Activated T-cell treated with anti-CD3 and anti-CD28 coated beads for 1 hour (primary cell): ENCODE measurements at places on chromosomes 3 and 15.

- DNase-seq = no peak
Measured at GRCh38 chr15:60001610-60002527, 2.2 kb upstream of the FOXB1 start.

DNA sequence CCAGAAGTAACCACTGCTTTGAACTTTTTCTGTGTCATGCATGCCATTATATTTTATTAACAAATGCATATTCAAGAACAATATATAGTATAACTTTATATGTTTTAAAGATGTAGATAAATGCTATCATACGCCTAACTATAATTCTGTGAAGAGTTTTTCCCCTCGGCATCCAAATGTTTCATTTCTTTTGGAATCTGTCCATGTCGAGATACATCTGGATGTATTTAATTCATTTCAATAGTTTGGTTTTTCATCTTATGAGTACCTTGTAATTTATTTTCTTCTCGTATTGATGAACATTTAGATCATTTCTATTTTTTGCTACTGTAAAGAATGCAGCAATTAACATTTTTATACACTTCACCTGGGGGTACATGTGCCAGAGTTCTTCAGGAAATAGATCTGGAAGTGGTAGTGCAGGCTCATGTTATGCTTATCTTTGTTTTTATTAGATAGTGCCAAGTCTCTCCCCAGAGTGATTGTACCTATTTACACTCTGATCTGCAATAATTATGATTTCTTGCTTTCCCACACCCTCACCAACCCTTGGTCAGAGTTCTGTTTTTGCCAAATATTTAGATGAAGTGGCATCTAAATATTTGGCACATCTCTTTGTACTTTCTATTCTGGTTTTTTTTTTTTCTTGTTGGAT is 29.7 kb downstream of the USP13 start:
- no peak for DNase-seq

DNA sequence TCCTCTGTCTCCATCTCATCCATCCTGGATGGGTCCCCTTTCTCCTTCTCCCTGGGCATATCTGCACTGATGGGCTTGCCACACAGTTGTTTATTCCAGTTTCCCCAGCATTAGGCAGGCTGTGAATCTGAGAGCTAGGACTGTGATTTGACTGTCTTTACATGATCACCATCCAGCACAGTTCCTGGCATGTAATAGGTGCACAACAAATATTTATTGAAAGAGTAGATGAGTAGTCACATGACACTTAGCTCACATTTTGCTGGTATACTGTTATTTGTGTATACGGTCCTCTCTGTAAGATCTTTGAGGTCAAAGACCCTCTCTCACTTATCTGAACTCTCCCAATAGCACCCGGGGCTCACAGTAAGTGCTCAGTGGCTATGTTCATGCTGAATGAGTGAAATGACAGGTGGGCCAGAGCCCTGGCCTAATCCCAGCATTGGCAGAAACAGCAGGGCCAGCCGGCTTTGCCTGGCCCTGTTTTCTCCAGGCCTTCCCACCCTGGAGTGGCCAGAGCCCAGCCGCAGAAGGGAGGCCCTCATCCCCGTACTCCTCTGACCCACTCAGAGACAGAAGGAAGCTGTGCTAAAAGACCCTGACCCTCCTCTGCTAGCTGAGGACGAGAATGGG is 16.2 kb upstream of the BAHD1 start:
- no peak for DNase-seq

DNA sequence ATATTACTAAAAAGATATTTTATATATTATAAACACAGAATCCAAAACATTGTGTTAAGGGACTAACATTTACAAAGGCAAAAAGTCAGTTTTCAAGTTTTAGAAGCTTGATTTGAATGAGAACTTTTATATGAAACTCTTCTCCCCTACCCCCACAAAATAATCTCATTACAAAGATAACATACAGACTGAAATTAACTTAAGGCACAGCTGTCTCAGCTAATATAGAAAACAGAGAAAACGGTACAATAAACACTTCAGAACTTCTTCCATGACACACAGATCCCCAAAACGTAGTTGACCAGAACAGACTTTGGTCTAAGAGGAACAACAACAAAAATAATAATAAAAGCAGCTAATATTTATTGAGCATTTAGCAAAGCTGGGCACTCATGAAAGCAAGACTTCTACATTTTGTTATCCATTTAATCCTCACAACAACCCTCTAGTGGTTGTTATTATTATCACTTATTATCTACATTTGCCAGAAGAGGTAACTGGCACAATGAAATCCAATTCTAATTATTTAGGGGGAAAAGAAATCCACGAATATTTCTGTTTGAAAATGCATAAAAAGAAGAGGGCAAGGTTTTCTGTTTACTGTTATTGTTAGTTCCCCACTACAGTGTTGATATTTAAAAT is 68.1 kb downstream of the PFN2 start:
- DNase-seq = no peak

DNA sequence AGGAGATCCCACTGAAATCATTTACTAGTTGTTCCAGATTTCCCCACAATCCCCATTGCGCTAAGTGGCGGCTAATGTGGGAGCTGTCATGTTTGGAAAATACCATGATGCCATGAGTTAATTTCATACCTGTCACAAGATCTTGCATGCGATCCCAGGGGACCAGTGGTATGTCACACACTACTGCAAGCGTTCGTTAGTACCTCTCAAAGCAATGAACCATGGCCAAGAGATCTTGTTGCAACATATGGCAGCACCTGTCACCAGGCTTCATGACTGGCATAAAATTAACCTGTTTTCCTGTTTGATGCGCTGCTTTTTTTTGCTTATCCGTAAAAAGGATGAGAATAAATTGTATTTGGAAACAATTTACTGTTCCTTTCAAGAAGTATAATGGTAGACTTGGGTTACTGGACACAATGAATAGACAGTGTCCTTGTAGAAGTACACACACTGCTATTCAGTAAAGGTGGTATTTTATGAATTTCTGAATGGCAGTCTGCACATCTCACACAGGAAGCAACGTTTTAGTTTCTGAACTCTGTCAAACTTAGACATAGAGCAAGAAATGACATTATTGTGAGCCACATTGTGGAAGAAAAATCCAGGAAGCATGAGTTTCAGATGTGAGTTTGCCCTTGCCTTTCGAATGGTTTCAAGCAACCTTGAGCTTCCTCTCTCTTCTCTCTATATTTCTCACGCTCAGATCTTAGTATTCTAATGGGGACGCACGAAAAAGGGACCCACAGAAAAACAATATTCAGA is 81.9 kb downstream of the CHL1 start:
- DNase-seq = no peak

GRCh38 chr15:68655686-68656437 is 77.1 kb downstream of the CORO2B start:
- no peak for DNase-seq
